ENCODE measurements at places on chromosomes 4 and X.

DNA sequence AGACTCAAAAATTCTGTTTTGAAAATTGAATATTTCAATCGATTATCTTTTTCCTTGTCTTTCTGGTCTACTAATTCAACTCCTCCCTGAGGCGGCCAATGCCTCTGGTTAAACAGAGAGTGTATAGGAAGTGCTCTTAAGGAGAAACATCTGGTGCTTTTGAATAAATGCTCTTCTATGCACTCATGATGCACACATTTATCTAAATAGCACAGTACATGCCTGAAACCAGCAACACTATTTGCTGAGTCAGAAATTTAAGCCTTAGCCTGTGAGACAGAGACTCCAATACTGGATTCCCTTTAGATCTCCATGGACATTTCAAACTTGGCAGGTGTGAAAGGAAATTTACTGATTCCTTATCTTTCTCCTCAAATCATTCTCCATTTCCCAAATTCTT is 118.6 kb downstream of the SLIT2 start:
- no peak for DNase-seq

DNA sequence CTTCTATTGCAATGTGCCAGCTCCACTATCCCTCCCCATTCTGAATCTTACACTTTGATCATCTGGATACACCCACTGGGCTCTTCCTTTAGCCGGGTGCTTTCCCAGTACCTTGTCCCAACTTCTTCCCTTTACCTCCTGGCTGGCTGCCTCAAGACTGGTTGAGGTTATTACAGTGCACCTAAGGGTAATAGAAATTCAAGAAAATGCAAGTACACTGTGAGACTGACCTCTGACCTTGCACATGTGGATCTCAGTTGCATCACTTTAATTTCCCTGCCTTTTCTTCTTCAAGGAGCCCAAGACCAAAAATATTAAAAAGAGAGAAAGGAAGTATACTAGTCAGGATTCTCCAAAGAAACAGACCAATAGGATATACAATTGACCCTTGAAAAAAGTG is 53.9 kb upstream of the NOCT start:
- no peak for DNase-seq

DNA sequence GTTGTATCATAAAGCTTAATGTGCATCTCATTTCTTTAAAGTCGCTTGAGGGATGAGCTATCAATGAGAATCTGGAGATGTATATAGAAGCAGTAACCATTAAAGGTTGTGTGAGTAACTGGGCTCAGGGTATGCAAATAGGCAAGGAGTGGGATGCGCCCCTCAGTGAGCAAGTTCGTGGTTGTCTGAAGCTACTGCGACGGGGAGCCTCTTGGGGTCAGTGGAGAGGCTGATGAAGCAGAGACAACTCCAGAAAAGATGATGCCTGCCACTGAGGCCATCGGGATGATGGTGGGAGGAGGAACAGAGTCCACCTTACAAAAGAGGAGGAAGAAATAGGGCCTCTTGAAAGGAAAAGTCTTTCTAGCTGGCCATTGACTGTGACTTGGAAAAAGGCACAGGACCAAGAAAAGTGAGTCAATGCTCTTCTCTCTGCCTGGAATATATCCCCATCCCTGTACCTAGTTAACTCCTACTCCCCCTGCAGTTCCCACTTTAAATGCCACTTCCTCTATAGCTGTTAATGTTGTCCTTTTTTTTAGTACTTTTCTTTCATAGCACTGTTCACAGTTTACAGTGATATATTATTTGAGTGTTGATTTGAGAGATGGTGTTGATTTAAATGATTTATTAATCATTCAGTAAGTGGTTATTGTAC is 51.4 kb upstream of the LSM6 start:
- DNase-seq = no peak

DNA sequence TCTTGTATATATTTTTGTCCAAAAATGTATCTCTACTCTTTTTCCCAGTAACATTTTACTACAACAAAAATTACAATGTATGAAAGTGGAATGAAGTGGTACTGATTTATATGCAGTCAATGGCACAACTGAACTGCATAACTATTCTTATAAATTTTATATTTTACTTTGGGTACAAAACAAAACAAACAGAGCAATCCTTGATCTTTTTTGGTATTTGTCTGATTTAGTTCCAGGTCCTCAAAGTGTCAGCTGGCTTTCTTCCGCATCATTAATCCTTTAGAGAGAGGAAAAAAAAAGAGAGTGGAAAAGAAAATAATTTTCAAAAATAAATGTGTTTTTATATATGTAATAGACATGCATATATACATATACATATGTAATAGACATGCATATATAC is 252.4 kb upstream of the SLIT2 start:
- no peak for DNase-seq

DNA sequence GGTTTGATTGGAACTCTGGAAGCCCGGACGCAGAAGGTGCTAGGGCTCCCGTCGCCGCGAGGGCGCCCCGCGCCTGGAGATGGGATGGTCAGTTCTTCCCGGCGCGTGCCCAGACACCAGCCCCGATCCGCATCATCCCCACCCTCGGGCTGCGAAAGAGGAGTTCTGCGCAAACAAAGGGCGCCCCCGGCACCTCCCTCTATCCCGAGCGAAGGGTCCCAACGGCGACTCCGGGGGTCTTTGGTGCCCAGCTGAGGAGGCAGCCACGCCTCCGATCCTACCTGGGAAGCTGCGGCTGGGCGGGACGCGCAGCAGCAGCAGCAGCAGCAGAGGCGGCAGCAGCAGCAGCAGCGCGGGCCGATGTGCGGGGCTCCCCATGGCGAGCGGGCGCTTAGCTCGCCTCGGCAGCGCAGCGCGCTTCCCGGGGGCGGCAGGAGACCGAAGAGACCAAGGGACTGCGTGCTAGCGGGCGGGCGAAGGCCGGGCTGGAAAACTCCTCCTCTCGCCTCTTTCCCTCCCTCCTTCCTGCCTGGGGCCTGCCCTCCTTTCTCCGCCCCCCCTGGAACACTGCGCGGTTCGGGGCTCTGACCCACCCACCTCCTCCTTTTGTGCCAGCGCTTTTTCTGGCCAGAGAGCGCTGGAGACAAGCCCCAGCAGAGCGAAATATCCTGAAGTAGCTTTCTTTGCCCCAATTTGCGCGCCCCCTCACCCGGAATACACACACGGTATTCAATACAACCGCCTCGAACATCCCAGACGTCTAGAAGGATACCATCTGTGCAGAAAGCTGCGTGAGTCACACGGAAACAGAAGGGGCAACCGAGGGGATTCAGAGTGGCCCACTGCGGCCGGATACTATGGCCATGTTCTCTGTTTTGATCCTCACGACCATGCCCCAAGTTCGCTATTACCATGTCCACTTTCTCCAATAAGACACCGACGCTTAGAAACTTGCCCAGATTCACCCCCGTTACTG is at the start of gene SRPX:
Gene SRPX (minus strand): TSS at position 457 of the 976 bp plus-strand sequence. CDS start 79 bp downstream, at position 378.
- DNase-seq = no peak

GRCh38 chr4:93080316-93080715 is 748.2 kb upstream of the ATOH1 start:
- DNase-seq = no peak

GRCh38 chrX:11113731-11114130 is 2.6 kb downstream of the HCCS start:
- DNase-seq = peak; percentile 25

DNA sequence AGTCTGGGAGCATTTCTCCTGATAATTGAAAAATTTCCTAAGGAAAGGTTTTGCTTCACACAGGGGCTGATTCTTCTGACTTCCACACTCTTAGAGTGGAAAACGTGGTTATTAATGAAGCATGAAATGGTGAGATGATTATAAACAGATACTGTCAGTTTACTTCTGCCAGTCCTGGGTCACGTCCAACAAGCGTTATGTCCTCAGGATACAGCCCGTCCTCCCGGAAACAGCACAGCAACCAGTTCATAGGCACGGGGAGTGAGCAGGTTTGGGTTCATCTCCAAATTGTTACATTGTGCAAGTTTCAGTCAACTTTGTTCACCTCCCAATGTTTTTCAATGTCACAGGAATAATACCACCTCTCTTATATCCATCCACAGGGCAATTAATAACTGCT is 98.8 kb downstream of the NPNT start:
- no peak for DNase-seq

GRCh38 chr4:10808591-10808990 is 124.0 kb upstream of the CLNK start:
- DNase-seq = no peak

GRCh38 chr4:86818841-86819240 is 30.3 kb downstream of the SLC10A6 start:
- DNase-seq = peak; percentile 8

DNA sequence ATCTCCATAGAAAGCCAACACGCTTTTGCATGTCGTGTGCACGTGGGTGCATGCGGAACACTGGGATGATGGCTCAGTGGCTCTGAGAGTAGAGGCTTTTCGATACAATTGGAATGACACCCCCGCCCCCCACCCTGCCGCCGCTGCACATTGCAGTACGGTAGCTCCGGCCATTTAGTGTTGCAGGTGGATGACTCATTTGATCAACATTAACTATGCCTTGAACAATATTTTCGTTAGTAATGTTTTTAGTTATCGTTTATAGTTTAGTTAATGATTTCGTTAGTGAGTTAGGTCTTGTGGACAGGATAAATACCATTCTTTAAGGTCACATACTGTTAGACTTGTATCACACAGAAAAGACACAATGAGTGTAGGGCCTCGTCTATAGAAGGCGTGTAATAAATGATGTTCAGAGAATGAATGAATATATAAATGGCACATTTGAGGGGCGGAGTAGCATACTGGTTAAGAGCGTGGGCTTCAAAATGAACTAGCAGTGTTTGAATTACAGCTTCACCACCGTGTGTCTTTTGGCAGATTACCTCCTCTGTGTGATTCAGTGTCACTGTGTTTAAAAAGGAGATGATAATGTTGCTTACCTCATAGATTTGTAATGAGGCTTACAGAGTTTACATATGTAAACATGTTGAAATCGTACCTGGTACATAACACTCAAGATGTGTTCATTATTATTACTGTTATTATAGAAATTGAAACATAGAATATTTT is 67.2 kb upstream of the TENM3 start:
- DNase-seq = no peak

GRCh38 chr4:74157154-74157553 is 764 bp upstream of the MTHFD2L start:
- no peak for DNase-seq

Measured in small intestine (tissue), 16 donors.